NCI-H524 treated with DMSO at 0.1 percent for 48 hours (cell line): ENCODE measurements at places on chromosomes 3 and 15.

DNA sequence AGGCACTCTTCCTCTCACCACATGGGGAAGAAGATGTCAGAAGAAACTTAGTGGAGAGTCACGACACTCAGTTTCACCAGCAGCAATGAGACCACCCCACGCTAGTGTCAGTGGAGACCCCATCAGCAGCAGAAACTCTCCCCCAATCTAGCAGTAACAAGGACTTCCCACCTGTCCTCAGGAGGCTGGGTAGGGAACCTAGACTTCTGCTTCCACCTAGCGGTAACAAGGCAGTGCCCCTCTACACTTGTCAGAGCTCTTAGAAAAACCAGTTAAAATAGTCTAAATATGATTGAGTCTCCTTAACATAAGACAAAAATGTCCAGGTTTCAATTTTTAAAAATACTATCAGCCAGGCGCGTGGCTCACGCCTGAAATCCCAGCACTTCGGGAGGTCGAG lies 57.3 kb downstream of the TRAT1 start:
- no peak for DNase-seq

DNA sequence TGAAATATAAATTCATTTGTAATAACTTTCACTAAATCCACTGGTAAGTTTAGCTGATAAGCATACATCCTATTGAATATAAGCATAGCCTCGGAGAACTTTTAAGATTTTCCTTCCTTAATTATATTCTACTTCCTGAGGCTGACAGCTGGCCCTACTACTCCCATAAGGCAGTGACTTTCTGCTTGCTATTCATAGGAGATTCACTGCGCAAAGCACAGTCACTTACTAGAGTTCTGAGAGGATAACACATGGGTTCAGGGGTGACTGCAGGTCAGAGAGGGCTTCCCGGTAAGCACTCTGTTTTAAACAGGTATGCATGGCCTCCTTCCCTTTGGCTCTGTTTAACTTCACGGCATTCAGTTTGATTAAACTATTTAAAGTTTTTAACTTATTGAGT lies 75.8 kb downstream of the FAIM start:
- no peak for DNase-seq

GRCh38 chr3:13470894-13471574 lies 9.1 kb upstream of the HDAC11 start:
- no peak for DNase-seq

DNA sequence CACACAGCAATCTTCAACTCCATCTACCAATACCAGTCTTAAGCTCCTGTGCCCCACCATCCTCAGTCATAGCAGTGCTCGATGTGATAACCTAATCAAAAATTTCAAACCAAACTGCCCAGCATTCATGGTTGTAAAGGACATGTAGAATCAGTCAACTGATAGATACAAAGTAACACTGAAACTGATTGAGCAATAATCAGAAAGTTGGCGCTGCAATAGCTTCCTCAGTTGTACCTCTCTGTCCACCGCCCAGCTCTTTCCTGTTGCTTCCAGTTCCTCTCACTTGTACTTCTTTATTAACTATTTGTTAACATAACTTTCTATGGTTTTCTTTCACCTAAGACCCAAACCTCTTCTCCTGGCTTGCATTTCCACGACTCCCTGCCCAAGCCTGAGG lies 745.7 kb downstream of the PDCD6IP start:
- DNase-seq = no peak

DNA sequence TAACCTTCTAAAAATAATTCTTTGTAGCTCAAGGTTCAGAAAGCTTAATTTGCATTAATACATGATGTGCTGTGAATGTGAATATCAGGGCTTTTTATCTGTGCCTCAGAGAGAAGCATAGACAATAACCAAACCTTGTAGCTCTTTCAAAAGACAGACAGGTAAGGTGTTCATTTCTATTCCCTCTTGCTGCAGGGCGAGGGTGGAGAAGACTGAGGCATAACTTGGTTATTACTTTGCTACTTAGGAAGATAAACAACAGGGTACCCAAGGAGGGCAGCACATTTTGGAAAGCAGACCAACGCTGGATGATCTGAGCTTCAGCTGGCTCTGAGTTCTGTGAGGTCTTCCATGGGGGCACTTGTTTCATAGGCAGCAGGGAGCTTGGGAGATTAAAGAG lies 408.6 kb upstream of the RARB start:
- DNase-seq = no peak

- no peak for DNase-seq
These were observed at the start of gene C15orf39 for GRCh38 chr15:75201616-75202250. C15orf39 (plus strand) TSS chr15:75201882; CDS start chr15:75206049, 4,167 bp downstream.

DNA sequence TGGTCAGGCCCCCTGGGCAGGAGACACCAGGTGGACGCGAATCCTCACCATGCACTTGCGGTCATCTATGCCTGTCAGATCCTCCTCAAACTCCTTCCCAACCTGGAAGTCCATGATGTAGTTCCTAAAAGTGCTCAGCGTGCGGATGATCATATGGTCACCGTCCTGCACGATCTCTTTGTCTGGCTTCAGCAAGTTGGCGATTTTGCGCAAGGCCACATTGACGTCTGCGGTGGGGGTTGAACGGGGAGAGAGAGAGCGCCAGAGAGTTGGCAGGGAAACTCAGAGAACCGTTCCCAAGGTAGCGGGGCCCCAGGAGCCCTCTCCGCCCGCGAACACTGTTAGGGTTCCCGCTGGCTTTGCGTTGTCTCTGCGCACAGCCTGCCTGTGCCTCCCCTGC lies 809 bp downstream of the RBP1 start:
- no peak for DNase-seq

DNA sequence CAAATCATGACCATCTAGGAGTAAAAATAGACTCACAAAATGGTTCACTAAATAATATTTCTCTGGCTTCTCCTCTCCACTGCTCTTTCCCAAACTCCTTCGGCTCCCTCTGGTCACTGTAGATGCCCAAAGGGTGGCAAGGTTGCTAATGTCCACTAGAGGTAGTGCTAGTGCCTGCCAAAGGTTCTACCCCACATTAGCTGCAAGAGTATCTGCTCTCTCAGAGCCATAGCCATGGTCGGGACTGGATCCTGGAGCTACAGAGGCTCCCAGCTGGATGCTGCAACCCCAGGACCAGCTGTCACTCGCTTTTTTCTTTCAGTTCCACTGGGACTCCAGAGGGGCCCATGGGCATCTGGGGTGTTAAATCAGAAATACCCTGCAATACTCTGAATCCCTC lies 8.5 kb downstream of the HTR3D start:
- DNase-seq = peak; percentile 63
